NCI-H345 (cell line): ENCODE measurements at places on chromosomes 11 and 22.

- no peak for DNase-seq
These were observed 220.3 kb upstream of the SESN3 start for GRCh38 chr11:95451261-95451660.

DNA sequence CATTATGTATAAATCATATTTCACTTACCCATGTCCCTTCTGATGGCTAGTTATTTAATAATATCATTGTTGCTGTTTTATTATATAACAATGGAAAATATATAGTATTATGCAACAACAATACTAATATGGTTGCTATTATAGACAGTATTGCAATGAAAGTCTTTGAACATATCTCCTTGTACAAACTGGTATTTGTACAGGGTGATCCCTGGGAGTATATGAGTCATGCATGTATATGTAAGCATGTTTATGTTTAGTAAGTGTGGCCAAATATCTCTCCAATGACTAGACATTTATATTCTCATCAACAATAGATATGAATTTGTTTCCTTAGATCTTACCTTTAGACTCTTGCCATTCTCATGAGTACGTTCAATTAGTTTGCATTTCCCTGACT lies 55.9 kb downstream of the KCNC1 start:
- DNase-seq = no peak

GRCh38 chr11:70660059-70660888 lies 261.9 kb downstream of the CTTN start:
- DNase-seq = no peak

DNA sequence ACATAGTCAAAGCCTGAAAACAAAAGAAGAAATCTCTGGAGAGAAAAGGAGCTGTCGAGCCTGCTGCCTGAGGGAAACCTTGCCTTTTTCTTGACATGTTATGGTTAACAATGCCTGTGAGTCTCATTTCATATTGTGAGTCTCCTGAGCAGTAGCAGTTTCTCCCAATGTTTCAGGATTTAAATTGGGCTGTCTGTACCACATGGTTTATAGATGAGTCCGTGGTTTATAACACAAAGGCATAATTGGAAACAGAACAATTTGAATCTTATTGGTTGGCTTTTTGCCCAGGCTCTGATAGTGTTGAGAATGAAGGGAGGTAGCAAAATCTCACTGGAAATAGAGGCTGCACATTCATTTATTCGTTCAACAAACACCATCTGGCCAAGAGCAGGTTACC lies 540.9 kb downstream of the RAB38 start:
- DNase-seq = no peak

GRCh38 chr11:79346021-79346420 lies 94.8 kb downstream of the TENM4 start:
- DNase-seq = no peak

GRCh38 chr11:131027491-131027890 lies 111.2 kb upstream of the SNX19 start:
- no peak for DNase-seq

- no peak for DNase-seq
These were observed 7.8 kb downstream of the AMPD3 start for GRCh38 chr11:10462746-10463300.

- DNase-seq = peak; percentile 16
These were observed 728 bp downstream of the RPL3 start for GRCh38 chr22:39318507-39319283.
